ENCODE measurements at places on chromosomes 3 and 15. TPM values are rescaled to one million over a fixed set of nuclear protein-coding genes. Genes with fewer than 3 reads are reported as not detected.

- DNase-seq = no peak
Measured at GRCh38 chr3:143068059-143068458, 51.5 kb upstream of the CHST2 start.

DNA sequence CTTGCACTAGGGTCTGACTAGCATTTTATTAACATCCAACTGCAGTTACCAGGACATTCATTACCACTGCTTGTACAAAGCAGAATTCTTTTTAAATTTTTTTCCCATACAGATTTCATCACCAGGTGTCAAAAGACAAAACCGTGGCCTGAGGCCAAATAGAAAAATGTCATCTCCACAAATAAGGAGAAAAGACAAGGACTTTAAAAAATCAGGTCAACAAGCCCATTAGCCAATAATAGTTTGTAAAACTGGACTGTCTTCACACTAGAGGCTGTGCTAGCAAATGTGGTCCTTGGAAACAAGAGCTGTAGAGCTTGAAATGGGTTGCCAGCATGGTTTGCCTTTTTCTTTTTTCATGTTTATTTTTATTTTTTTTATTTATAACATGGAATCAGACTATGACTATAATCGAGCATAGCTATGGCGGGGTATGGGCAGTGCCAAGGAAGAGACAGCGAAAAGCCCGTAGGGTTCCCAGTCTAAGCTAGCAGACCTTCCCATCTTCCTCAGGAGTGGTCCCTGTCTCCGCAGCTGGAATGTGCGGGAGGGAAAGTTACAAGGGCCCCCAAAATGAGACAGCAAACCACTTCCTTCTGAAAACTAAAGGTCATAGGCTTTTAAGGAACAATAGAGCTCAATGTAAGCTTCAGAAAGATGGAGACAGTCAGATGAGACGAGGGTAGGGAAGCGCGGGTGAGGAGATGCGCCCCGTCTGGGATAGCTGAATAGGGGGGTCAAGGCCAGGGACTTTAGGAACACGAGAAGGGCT is 1.5 kb downstream of the PTPN9 start:
- peak; percentile 28 for DNase-seq

- no peak for DNase-seq
Measured at GRCh38 chr3:55616803-55617202, 129.7 kb upstream of the WNT5A start.

DNA sequence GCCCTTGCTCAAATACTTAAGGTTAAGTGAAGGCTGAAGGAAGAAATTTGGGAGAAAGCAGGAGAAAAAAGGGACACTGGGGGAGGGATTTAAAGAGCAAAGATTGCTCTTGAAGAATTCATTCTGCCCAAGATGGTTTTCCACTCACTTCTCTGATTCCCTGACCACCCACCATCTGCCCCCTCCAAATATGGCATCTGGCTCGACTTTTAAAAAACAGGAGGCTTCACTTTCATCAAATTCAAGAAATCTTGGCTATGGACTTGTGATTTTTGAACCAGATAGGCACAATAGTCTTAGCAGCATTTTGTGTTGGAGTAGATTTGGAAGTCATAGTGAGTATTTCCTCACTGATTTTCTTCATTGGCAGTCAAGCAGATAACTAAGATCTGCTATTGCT is 574.4 kb upstream of the SUCLG2 start:
- DNase-seq = no peak

DNA sequence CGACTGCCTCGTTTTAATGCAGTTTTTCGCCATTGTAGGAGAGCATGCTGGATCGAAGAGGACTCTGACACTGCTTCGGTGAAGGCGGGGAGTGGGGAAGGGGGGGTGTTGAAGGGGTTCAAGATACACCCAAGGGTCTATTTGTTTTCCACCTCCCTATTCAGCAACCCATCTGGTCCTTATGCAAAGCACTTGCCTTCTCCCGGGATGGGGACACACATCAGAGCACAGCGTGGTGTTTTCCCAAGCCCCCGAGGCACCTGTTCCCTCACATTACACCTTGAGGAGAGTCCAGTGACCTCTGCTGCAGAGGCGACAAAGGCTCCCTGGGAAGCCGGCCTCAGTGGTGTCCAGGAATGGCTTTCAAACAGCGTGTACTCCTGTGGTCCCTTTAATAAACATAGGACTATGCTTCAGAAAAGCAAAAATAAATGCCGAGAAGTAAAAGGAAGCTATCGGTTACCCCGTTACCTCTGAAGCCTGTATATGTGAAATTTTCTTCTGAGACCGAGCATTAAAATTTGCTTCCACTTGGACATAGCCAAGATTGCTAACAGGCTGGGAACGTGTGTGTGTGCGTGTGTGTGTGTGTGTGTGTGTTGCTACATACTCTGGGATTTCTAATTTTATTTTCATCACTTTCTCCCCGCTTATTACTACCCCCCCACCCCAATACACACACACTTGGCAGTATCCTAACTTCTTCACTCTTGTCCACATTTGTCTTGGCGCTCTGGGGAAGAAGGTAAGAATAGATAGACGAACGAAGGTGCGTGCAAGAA is 53.2 kb downstream of the CCDC54 start:
- DNase-seq = no peak

DNA sequence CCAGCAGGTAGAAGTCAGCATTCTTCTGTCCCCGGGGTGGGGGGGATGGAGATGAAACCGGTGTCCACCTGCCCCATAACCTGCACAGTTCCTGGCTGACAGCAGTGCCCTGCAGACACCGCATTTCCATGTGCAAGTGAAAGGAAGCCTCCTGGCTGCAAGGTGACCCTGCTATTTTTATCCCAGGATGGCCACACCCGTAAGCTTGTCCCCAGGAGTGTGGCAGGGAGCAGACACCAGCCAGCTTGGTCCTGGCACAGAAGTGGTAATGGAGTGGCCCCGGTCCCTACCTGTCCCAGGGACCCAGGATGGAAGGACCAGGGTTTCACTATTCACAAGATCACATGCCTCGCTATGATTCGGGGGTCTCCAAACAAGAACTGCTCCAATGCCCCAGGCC is 85.3 kb upstream of the RPL32 start:
- DNase-seq = no peak

DNA sequence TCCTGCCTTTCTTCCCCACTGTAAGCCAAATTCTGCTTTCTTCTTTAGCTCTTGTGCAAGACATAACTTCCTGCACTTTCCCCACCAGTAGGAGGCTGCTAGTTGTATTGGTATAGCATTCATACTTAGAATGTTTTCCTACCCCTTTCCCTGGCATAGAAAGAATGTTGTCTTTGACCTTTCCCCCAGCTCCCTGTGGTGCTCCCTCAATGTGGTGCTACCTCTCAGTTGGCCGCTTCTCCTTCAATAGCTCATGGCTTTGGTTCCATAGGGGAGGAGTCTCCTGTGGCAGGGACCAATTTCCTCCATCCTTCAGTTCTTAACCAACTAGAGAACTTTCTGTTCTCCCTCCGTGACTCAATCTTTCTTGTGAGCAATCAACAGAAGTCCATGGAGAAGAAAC is 67.5 kb upstream of the AKAP13 start:
- no peak for DNase-seq

GRCh38 chr3:69511361-69511760 is 125.5 kb upstream of the FRMD4B start:
- no peak for DNase-seq

- no peak for DNase-seq
Measured at GRCh38 chr3:152379415-152380042, 110.8 kb downstream of the MBNL1 start.

DNA sequence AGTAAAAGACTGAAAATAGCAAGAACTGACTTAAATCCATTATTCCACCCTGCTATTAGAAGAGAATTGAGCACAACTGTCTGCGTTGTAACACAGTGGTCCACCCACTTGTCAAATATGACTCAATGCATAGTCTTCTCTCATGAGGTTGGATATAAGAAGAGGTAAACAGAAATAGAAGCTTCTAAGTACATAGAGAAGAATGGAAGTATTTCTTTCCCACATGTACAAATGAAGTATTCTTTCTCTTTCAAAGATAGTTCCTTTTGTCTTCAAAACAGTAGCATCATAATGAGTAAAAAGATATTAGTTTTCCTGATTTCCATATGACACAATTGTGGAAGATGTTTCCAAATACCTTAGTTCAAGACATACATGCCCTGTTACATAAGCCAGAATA is 348.6 kb upstream of the CCDC54 start:
- no peak for DNase-seq

DNA sequence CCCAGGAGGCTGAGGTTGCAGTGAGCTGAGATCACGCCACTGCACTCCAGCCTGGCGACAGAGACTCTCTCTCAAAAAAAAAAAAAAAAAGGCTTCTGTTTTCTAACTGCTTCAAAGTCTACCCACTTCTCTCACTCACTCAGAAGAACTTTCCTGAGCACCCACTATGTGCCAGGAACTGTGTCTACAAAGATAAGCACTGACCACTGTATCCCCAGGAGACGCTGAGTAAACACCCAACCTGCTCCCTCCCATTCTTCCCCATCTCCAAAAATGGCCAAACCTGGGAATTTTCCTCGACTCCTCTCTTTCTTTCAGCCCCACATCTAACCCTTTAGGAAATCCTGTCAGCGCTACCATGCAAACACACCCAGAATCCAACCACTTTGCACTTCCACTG is 12.5 kb downstream of the RUVBL1 start:
- DNase-seq = no peak

- DNase-seq = no peak
Measured at GRCh38 chr15:39835550-39835949, 52.9 kb upstream of the FSIP1 start.

- peak; percentile 16 for DNase-seq
Measured at GRCh38 chr3:125202197-125202596, 10.4 kb downstream of the SLC12A8 start.

DNA sequence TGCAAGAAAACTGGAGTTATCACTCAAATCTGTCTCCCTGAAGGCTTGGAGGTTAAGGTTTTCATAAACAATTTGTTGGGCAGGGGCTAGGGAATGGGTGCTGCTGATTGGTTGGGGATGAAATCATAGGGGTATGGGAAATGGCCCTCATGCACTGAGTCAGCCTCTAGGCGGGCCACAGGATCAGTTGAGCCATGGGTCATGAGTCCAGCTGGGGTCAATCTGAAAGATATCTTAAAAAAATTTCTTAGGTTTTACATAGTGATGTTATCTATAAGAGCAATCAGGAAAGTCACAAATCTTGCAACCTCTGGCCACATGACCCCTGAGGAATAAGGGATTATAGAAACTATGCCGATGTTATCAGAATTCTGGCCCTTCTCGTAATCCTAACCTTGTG is 491.7 kb downstream of the ZIC1 start:
- no peak for DNase-seq

- no peak for DNase-seq
Measured at GRCh38 chr3:161333696-161334095, 37.6 kb downstream of the SPTSSB start.

- DNase-seq = no peak
Measured at GRCh38 chr15:32851572-32851971, 133.8 kb downstream of the GREM1 start.

- no peak for DNase-seq
Measured at GRCh38 chr3:85170646-85171045, 211.9 kb downstream of the CADM2 start.

- DNase-seq = no peak
Measured at GRCh38 chr15:64566629-64567427, 106.5 kb downstream of the ZNF609 start.

- no peak for DNase-seq
Measured at GRCh38 chr3:127622031-127622430, 7.0 kb upstream of the PODXL2 start.

- DNase-seq = peak; percentile 84
Measured at GRCh38 chr3:106302451-106303221, 433.8 kb upstream of the CBLB start.

- DNase-seq = no peak
Measured at GRCh38 chr3:31472479-31473390, 60.0 kb upstream of the STT3B start.

DNA sequence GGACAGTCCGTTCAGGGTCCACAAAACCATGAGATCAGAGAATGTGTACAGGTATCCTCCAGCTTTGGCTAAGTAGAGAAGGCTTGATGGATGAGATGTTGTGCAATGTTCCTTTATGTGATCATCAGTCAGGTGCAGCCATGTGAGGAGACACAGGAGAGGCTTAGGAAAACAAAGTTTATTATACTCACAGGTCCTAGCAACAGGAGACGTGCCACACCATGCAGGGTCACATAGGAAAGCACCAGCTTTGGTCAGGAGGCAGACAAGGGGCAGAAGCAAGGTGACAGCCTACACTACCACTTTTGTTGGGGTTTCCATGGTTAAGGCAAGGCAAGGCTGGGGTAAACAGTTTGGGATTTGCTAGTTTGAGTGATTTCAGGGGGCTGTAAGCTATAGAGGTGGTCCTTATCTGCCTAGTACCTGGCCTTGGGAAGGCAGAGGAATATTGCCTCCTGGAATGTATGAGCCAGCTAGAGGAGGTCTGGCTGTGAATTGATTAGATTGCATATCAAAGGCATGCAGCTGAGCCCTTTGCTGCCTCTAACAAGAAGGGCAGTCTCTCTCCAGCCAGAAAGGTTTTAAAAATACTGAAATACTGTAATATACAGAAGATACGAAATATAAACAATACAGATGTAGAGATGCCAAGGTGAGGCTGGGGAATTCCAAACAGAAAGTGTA is 248.6 kb downstream of the RYR3 start:
- no peak for DNase-seq

The LCTL gene
- total RNA-seq = not detected

The SPESP1 gene
- not detected for total RNA-seq

The CCDC54 gene
- not detected for total RNA-seq

The CLDN18 gene
- total RNA-seq = not detected

The LMAN1L gene
- 0.37 TPM for total RNA-seq

The CYP19A1 gene
- not detected for total RNA-seq

The MYO5A gene
- 42.0 TPM for total RNA-seq

The LIPC gene
- total RNA-seq = not detected

The CIB2 gene
- total RNA-seq = 0.36 TPM

The TGM5 gene
- total RNA-seq = not detected

The TUSC7 gene
- total RNA-seq = not detected

The RASGRF1 gene
- total RNA-seq = 4.5 TPM

The ZPLD1 gene
- total RNA-seq = not detected

The SLC51A gene
- total RNA-seq = not detected

The POLG gene
- 93.7 TPM for total RNA-seq

The ARGFX gene
- not detected for total RNA-seq

The HIGD2B gene
- 0.33 TPM for total RNA-seq

The EPHA3 gene
- not detected for total RNA-seq
